ENCODE measurements at places on chromosomes 16 and 17.

- peak; percentile 92 for DNase-seq
These were observed 28.8 kb downstream of the ZCCHC14 start for GRCh38 chr16:87463722-87464690.

DNA sequence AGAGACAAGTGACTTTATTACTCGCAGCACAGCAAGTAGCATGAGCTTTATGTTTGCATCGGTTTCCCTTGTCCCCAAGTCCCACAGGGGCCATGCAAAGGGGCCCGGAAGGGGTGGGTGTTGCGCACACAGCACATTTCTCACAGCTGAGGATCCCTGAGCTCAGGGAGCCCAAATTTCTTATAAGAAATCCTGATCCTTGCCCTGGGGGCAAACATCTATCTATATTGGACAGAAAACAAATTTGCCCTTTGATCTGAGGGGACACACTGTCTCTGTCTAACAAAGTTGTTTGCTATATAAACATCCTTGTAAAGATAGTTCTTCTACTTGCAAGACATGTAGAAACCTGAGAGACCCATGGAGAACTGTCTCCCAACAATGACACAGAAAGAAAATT is 35.7 kb upstream of the MEAK7 start:
- no peak for DNase-seq

DNA sequence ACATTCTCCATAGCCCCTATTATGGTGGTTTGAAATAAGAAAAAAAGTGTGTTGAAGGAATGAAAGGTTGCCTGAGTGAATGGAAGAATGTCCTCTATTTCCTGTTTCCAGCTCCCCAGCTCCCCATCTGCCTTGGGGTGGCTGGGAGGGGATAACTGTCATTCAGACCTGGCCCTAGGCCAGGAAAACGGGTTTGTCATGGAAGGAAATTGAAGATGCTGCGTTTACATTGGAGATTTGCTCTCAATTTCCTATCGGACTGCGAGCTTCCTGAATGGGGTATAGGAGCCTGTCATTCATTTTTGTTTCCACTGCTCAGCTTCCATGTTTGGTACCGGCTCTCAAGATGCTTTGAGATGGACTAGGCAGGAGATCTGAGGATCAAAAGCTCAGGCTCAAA is 2.2 kb upstream of the FZD2 start:
- DNase-seq, result no peak

DNA sequence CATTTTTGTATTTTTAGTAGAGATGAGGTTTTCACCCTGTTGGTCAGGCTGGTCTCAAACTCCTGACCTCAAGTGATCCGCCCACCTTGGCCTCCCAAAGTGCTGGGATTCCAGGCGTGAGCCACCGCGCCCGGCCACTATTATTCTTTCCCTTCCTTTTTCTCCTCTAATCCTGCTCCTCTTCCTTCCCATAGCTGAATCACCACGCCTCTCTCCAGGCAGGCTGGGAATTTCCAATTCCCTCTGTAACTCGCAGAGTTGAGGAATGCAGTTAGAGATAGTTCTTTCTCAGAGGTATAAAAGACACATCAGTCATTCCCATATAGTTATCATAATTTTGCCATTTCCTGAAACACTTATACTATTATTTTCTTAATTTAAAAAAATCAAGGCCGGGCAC is 11.2 kb downstream of the METTL16 start:
- no peak for DNase-seq

DNA sequence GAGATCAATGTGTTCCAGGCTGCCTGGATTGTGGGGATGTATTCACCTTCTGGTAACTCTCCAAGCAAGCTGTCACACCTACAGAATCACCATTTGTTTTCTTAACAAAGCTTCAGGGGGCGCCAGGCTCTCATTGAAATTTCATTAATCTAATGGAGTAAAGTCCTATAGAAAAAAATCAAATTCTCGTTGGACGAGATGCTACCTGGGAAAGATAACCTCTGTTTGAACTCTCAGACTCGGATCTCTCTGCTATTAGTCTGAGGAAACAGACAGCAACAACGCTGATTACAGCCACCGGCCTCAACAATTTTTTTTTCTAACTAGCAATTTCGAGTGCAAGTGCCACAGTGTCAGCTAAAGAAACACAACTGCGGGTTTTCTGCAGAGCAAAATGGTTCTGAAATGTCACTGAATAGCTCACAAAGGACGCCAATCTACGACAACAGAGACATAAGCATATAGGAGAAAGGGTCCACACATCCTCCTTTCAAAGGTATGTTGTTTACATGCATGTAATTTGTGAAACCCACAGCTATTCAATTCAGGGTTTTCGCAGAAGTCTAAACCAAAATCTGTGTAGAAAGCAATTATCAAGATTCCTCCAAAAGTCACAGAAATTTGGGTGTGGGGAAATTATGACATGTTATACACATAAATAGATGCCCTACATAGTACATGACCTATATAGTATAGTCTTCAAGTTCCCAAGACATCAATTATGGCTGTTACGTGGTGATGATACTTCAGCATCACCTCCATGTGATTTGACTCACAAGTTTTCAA is 135.8 kb downstream of the SKAP1 start:
- no peak for DNase-seq

DNA sequence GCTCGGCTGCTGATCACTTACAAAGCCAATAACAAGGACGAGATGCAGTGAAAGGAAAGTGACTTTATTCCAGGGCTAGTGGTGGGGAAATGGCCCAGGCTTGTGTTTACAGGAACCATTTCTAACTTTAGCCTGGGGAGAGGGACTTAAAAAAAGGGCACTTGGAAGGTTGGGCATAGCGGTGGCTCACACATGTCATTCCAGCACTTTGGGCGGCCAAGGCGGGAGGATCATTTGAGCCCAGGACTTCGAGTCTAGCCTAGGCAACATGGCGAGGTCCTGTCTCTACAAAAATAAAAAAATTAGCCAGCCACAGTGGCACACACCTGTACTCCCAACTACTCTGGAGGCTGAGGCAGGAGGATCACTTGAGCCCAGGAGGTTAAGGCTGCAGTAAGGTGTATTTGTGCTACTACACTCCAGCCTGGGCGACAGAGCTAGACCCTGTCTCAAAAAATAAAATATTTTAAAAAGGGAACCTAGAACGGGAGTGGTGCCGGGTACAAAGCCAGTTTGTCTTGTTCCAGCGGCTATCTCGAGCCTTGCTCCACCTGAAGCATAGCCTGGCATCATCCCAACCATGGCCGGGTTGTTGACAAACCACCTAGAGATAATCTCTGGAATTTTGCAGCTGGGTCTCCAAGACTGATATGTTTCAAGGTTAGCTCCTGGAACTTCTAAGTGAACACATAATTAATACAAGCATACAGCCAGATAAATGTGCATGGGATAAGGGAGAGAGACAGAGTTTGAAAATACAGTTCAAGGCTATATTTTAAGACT is 5.7 kb upstream of the TVP23A start:
- DNase-seq, result no peak

GRCh38 chr16:84740596-84741116 is 40.9 kb downstream of the USP10 start:
- no peak for DNase-seq

Data from inflammatory macrophage treated with lipopolysaccharide for 1 hour (primary cell).